ENCODE measurements at places on chromosomes 12 and 14.

DNA sequence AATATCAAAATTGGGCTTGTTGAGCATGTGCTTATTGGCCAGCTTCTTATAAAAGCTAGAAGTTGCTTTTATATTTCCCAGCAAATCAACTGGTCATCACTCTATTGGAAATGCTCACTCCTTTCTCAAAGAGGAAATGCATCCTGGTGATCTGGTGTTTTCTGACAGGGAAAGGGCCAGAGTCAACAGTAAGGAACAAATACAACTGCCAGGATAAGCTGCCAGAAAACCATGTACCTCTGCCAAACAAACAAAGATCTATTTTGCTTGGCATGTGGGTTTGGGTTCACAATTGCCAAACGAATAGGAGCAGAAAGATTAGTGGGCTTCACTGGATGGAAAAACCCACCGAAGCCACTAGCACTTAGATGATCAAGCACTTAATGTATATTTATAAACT is 126.9 kb upstream of the PDZRN4 start:
- no peak for DNase-seq

GRCh38 chr14:97276573-97276972 is 479.4 kb downstream of the VRK1 start:
- DNase-seq = no peak

DNA sequence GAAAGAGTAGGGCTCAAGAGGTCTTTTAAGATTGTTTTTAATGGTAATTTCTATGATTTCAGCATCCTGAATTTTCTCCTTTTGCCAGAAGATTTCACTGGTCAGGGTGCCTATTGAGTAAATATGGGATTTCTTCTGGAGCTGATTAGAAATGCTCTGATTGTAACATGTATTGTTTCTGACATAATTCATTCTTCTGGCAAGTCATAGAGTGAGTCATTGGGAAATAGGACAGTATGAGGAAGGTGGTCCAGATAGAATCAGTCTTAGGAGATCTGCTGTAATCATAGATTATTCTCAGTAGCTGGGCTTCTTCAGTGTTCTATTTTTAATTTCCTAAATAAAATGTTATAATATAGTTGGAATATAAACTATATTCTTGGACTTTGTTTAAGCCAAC is 182.0 kb upstream of the NAV3 start:
- no peak for DNase-seq

DNA sequence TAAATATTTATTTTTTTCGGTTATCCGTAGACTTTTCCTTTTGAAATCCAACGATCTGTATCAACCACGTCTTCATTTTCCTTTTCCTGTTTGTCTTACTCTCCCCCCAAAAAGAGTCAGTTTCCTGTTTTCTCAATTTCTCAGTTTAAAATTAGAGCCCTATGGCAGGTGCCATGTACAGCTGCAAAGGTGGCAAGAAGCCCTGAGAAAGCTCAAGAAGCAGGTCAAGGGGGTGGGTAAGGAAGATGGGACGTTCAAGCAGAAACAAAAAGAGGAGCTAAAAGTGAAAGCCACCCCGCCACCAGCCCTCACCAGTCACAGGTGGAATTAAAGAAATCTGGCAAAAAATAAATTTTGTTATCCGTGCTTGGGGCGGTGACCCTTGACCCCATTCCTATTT is 26.7 kb downstream of the SLC35E3 start:
- DNase-seq = no peak

- no peak for DNase-seq
These were observed 32.7 kb downstream of the JAG2 start for GRCh38 chr14:105135700-105136395.

DNA sequence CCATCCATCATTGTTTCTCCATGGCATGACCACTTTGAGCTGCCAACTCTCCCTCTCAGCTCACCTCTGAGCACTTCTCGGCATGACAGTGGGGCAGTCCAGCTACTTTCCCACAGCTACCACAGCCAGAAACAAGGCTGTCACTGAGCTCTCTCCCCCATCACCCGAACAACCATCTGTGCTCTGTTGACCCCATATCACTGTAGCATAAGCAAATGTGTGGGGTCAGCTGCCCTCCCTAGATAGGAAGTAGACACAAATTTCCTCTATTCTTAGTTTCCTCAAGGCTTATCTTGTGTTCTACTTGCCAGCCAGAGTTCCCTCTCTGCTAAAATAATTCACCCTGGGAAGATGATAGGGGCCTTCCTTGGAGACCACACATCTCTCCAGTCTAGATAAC is 82.6 kb upstream of the FUT8 start:
- DNase-seq = no peak

- no peak for DNase-seq
These were observed 23.0 kb downstream of the DIO3 start for GRCh38 chr14:101584055-101584859.

GRCh38 chr14:101562659-101563351 is 1.5 kb downstream of the DIO3 start:
- DNase-seq = no peak

DNA sequence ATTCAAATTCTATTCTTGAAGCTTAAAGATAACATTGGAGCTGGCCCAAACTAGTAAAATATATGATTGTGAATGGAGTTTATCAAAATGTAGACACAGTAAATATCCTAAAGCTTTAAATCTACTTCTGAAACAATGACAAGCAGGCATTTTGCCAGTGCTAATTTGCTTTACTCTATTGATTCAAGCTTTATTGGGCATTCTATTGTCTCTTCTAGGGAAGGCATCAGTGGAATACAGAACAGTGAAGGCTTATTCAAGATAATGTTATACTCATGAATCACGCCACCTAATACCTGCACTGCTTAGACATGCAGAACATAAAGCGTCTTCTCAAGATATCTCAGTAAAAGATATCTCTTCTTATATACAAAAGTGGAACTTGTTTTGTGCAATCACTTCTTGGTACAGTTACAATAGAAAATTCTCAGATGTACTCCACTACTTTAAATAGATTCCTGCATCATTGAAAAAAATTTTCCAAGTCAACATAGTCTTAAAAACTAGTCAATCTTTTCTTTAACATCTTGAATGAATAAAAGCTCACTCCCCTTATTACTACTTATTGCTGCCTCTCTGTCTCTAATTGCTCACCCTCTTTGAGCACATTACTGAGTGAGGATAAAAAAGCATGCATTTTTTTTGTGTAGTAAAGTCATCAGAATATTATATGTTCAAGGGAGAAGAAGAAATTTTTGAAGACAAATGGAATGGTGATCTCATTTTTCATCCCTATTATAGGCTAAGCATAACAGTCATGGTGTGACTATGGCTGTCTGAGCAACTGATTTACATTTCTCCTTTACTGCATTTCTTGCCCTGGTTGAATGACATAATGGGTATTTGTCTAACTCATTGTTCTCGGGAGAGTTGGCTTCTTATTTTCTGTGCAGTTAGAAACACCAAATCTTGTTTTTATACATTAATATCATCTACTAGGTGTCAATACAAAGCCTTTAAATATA is 98.0 kb upstream of the E2F7 start:
- DNase-seq = no peak

DNA sequence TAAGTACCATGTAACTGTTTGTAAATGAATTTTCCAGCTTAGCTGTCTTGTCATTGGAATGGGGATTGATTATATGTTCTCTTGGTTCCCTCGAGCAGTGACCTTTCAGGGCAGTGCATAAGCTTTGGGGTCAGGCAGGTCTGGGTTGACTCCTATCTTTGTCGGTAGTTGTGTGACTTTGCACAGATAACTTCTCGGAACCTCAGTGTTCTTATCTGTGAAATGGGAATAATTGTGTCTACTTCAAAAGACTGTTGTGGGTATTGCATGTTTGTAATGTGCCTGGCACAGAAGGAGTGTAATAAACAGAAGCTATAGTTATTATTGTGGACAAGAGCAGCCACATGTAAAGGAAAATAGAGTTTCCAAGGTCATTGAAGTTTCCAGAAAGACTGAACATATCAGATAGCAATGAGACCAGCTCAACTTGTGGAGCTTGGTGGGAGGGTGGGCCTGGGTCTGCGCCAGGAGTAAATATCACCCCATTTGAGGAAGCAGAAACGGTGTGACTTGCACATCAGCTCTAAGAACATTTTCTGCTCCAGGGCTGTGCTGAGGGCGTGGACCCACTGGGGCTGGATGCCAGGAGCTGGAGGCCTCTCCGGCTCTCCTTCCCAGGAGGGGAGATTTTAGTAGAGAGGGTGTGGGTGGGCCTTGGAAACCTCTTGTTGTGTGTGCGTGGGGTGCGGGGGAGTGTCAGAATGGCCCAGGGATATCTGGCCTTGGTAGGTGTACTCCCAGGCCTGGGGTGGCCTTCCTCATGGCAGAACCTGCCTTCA is 19.7 kb downstream of the FOS start:
- no peak for DNase-seq

DNA sequence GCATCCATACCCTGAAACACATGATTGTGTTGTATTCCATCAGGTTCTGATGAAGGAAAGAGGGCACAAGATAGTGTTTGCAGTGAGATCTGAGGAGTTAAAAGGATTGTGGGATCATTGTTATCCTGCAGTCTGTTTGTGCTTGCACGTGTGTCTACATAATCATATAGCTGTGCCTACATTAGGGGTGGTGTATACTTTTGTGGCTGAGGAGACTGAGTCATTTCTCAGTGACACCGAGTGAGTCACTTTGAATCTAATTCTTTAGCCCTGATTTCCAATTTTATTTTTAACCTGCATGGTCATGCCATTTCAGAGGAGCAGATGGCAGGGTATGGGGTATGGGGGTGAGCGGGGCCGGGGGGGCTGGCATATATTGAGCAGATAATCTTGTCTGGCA is 133.2 kb downstream of the ANO4 start:
- no peak for DNase-seq

- DNase-seq = no peak
These were observed 8.8 kb downstream of the DENND5B start for GRCh38 chr12:31582155-31582554.

- no peak for DNase-seq
These were observed 6.0 kb downstream of the ZNF219 start for GRCh38 chr14:21092273-21093011.

- DNase-seq = no peak
These were observed 54.5 kb upstream of the HECTD1 start for GRCh38 chr14:31261859-31262731.

GRCh38 chr12:108341356-108341755 is 2.2 kb upstream of the CMKLR1 start:
- no peak for DNase-seq

- DNase-seq = no peak
These were observed at the start of gene SYT10 for GRCh38 chr12:33439587-33440011. Gene SYT10 (minus strand): TSS chr12:33439819. CDS start chr12:33439522, 297 bp downstream.

DNA sequence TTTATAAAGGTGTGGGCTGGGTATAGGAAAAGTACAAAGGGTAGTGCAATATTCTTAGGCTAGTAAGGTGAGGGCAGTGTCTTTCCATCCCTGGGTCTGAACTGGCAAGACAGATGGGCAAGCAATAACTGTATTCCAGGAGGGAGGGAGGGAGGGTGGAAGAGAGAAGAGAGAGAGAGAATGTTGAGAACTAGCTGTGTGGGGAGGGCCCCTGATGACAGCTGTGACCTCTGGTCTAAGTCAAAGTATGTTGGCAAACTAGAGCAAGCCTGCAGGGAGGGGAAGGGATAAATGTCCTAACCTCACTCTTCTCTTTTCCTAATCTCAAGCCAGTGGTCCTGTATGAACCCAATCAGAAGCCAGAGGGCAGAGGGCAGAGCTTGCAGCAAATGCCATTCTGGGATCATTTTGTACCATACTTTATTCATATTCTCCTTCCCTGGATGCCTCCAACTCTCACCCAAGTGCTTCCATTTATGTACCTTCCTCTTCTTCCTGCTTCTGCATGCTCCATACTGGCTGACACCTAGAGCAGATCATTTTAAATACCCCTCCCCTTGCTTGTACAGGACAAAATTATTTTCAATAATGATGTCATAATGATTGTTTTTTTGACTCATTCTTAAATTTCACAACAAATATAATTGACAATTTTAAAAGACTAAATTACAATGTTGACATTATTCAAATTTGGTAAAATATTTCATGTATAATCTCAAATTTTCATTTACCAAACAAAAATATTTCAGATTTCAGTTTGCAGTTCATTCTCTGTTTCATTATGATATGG is 75.9 kb downstream of the AKAP6 start:
- DNase-seq = no peak

DNA sequence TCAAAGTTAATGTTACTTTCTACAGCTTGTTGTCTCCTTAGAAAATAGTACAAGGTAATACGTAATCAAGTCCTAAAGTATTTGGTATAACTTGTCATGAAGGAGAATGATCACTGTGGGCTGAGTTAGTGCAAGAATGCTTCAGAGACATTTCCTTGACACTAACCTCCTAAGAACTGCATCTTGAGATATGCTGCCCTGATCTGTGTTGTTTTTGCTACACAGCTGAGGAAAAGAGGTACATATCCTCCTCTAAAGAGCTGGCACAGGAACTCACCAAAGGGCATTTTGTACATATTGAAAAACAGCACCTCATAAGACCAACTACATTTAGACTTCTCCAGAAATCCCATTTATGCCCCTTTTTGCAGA is 28.7 kb downstream of the RAP1B start:
- no peak for DNase-seq

GRCh38 chr14:105483300-105484068 is 3.2 kb upstream of the CRIP1 start:
- no peak for DNase-seq

DNA sequence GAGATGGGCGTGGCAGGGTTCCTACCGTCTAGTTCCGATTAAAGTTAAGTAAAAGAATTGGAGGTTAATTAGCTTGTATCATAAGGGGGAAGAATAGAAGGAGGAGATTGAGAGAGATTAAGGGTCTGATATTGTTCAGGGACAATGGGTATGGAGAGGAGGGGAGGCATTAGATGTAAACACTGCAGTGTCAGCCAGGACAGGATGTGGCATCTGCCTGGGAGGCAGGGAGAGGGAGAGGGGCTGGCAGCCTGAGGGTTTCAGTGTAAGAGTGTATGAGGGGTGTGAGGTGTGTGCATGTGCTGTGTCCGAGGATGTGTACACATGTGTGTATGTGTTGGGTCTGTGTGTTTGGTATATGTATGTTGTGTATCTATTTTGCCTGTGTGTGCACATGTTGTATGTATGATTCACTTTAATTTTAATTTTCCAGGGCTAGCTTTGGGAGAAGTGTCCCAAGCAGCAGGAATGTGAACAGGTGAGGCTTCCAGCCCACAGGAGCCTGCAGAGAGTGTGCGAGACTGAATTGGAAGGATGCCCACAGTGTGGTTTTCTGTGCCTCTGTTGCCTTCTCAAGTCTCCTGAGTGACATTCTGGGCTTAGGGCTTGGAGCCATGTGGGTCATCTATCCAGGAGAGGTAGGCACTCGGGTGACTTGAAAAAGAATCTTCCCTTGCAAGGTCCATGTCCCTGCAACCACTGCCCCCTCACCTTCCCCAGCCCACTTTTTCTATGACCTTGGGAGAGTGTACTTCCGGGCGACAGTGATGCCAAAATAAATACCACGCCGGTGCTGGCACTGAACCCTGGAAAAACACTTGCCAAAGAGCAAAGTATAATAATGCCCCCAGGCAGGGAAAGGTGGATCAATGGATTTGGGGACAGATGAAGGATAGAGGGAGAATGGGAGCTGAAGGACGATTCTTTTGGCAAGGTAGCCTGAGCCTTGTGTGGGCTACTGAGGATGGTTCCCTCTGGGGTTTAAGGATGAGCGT is 36.8 kb upstream of the DCD start:
- DNase-seq = no peak

- no peak for DNase-seq
These were observed 129.9 kb downstream of the CRACR2A start for GRCh38 chr12:3622822-3623690.

GRCh38 chr14:37195327-37195726 is 2.4 kb upstream of the MIPOL1 start:
- DNase-seq = no peak

- DNase-seq = no peak
These were observed 27.4 kb upstream of the GUCY2C start for GRCh38 chr12:14723763-14724162.

Data from NCI-H187 treated with DMSO at 0.1 percent for 48 hours (cell line).